Activated naive CD8-positive, alpha-beta T cell treated with anti-CD3 and anti-CD28 coated beads, Interleukin-2, amount 50 U/mL, for 24 hours (primary cell): ENCODE measurements at places on chromosomes 4 and X.

DNA sequence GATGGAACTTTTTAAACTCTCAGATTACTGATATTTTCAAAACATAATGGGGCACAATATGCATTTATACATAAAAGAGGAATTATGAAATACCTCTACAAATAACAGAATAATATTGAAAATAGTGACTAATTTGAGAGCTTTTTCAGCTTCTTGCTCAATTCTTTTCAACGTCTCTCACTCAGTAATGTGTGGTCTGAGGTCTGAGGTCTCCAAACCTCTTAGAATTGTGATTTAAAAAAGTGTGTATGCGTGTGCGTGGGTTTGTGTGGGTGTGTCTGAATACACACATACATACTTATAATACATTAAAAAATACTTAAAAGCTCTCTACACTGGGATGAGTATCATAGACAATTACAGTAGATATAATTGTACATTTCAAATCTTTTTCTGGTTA, 7.9 kb downstream of the NDNF start:
- no peak for DNase-seq

GRCh38 chrX:100687546-100687945, 43.5 kb downstream of the SRPX2 start:
- DNase-seq: no peak

DNA sequence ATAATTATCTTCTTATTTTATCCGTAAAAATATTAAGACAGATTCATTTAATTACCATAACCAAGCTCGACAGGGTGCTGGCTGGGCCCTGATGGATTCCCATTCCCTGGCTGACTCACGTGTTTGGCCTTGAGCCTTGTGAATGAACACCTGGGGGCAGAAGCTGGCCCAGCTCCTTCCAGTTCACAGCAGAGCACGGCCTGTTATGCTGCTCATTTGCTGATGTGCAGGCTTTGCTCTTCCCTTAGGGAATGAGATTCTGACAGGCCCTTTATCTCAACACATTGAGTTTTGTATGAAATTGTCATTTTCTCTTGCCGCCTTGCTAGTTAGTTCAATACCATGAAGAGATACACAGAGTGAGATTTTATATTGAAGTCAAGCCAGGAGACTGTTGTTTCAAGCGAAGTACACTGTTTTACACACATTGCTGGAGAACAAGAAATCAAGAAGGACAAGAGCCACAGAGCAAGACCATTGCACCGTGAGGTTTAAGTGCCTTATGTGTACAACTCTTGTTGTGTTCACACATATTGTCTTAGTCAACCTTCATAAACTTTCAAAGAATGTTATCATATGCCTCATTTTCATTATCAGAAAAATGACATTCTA, 1583.3 kb downstream of the STIM2 start:
- no peak for DNase-seq

DNA sequence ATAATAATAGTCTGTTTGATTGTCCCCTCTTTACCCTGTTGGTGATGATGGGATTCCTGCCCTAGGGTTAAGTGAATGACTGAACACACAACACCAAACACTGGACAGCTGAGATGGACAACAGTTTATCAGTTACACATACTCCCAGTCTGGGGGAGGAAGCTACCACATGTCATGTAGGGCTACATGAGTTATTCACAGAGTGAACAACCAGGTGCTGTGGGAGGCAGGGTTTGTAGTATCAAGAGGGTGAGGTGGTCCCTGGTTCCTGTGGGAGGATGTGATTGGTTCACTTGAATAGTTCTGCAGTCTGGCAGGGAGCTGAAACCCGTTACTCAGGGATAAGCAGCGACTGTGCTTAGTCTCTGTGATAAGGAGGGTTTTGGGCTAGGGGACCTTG, 88.8 kb upstream of the AP1S2 start:
- DNase-seq: no peak

DNA sequence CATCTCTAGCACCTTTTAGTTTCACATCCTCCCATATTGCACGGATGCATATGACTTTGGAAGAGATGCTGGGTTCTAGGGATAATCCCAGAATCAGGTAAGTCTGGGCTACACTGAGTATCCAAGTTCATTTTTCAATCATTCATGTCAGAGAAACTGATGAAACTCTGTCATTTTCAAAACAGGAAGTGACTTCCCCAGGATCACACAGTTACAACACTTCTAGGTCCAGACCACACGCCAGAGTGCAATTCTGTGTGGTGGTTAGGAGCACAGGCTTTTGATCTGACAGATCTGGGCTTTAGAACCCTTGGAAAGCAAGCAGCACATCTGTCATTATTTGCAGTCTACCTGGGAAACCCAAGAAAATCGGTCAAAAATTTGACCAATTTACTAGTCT, 52.1 kb upstream of the CDKN2AIP start:
- DNase-seq: no peak

GRCh38 chrX:19334945-19335626, 8.6 kb upstream of the PDHA1 start:
- no peak for DNase-seq

GRCh38 chr4:152359208-152360044, 176.5 kb downstream of the FBXW7 start:
- no peak for DNase-seq

DNA sequence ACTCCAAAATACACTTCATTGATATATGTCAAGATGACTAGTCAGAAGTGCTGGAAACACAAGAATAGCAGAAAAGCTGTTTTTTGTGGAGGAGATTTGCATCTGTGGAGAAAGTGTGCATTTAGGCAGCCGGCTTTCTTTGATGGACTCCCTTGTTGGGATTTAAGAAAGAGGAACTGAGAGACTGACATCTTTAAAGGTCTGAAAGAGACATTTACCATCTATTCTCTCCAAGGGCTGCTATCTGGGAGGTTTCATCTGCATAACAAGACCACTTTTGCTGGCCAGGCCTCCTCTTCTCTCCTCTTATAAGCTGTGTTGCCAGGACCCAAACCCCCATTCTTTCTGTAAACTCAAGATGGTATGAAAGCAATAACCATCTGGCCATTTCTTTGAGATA, 1065.0 kb downstream of the NLGN4X start:
- no peak for DNase-seq

DNA sequence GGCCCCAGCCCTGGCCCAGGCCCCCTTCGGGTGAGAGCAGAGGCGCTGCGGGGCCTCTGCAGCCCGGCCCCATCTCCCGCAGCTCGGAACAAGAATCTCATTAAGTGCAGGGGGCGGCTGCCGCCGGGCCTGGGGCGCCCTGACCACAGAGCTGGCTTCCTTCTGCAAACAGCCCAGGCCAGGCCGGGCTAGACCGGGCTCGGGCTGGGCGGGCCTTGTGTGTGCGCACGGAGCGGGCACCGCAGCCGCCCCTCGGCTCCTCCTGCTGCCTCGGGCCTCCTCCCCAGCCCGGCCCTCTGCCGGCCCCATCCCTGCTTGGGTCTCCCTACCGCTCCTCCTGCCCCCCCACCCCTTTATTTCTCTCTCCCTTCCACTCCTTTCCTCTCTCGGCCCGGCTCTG, 83.3 kb downstream of the EFNB1 start:
- no peak for DNase-seq

DNA sequence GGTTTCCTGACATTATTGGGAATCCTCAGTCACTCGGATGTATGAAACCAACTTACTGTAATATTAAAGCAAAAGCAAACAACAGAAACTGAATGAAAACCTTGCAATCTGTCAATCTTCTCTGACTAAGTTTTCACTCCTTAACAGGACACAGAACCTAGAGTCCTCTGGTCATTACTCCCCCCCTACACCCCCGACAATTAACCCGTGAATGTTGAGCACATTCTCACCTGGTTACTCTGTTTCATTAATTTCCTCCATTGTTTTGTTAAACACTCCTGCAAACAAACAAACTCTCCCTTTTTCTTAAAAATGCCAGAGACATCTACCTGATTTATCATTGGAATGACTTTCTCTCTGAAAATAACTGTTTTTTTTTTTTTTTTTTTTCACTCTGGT, 469.0 kb upstream of the PRKX start:
- no peak for DNase-seq

- DNase-seq: no peak
Measured at GRCh38 chr4:77801260-77801608, 17.9 kb downstream of the CNOT6L start.

- no peak for DNase-seq
Measured at GRCh38 chrX:46198858-46199257, 346.4 kb downstream of the ZNF674 start.

DNA sequence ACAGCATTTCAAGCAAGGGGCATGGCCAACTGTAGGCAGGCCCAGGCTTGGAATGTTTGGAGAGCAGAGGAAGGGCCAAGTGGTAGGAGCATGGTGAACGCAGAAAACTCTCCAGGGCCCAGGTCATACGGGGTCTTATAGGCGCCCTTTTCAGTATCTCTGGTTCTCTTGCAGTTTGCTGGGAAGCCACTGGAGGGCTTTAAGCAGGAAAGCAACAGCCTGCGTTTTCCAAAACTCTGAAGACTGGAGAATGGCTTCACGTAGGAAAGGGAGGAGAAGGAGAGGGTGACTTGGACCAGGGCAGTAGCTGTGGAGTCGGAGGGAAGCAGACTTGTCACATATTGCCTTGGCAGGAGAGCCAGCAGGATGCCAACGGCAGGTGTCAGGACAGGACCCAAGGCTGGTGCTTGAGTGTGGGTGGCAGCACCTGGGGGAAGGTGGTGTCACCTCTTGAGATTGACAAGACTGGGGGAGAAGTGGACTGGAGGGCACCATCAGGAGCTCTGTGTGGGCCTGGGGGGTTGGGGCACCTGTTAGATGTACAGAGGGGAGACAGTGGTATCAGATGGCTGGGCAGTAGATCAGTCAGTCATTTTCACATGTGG, 21.9 kb downstream of the TKTL1 start:
- no peak for DNase-seq

DNA sequence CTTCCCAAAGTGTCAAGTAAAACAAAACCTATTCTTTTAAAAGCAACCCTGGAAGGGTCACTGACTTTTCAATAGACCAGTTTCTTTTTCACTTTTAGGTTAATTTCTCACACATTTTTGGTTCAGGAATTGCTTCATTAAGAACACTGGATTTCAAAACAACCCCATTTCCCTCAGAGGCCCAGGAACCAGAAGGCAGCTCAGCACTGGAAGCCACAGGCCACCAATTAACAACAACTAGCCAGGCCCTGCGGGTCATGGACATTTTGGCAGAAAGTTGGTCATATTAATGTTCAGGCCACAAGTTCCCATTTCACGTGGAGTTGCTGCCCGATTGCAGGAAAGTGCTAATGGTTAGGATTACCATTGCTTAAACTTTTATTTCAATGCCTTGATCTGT, 39.8 kb downstream of the HAND2 start:
- no peak for DNase-seq

GRCh38 chrX:133465254-133465653, 50.0 kb upstream of the GPC4 start:
- DNase-seq: no peak

GRCh38 chr4:156705311-156705710, 266.3 kb downstream of the PDGFC start:
- no peak for DNase-seq

DNA sequence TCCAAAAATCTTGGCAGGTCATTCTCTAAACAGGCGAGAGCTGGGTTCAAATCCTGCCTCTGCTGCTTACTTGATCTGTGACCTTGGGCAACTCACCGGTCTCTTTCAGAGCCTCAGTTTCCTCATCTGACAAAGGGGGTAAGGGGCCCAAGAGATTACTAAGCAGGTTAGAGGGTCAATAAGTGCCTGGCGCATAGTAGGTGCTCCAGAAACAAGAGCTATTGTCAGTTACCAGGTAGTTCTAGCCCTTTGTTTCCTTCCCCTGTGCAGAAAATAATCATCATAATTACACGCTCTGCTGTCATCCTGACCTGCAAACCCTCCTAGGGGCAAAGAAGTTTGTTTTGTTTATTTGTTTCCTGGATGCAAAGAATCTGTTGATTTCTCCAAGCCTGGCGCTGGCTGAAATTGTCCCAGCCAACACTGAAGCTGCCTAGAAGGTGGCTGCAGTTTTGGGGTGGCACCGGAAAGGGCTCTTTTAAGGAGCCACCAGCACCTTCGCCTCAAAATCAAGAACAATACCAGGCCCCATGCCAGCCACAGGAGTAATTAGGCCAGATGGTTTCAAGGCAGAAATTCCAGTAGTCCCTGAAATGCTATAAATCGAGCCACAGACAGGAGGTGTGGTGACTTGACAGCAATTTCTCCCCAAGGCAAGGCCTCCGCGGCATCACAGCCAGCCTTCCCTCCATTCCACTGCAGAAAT, 10.2 kb upstream of the KIAA0232 start:
- DNase-seq: no peak

- DNase-seq: no peak
Measured at GRCh38 chr4:72587334-72587733, 18.3 kb upstream of the ADAMTS3 start.

DNA sequence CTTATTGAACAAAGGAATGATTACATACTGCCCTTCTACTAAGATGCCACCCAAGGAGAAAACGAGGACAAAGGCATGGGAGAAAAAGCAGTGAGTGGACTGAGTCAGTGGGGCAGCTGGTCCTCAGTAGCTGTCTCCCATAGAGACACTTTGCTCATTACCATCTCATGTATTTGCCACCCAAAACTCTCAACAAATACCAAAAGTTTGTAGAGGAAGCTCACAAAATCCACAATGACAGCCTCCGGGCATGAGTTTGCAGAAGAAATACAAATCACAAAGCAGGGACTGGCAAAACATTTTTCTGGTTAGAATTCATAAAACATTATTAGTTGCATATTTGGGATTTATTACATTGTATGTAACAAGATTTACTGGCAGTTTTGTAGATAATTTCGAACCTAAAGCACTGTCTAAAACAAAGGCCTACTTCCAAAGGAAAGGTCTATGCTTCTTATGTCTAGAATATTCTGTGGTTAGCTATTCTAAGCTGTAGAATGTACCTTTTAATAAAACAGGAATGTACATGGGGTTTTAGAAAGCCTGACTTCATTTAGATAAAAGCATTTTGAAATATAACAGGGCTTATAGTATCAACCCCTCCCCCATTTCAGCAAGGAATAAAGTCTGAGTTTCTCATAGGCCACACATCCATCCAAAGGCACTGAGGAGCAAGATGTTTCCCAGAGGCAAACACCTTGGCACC, 17.7 kb downstream of the PCDH18 start:
- DNase-seq: no peak

GRCh38 chr4:36290641-36291040, 9.2 kb downstream of the DTHD1 start:
- DNase-seq: no peak

GRCh38 chr4:112140536-112140935, 4.7 kb upstream of the FAM241A start:
- DNase-seq: no peak
